Hypothalamus (tissue), 51 donors: ENCODE measurements at places on chromosomes 5 and 9.

- no peak for DNase-seq
Observed at GRCh38 chr9:76194896-76195295, 199.3 kb downstream of the RFK start.

- DNase-seq, result no peak
Observed at GRCh38 chr5:72107901-72108201, 576 bp downstream of the MAP1B start.

- no peak for DNase-seq
Observed at GRCh38 chr9:99296291-99296951, 74.3 kb downstream of the SEC61B start.

GRCh38 chr9:27183131-27183530 lies 74.1 kb downstream of the TEK start:
- no peak for DNase-seq

- DNase-seq, result no peak
Observed at GRCh38 chr9:72539824-72540347, 18.5 kb downstream of the TMC1 start.

GRCh38 chr5:15002173-15002572 lies 130.6 kb upstream of the ANKH start:
- DNase-seq, result no peak

GRCh38 chr9:137373611-137373980 lies 49.4 kb downstream of the EXD3 start:
- DNase-seq, result no peak

DNA sequence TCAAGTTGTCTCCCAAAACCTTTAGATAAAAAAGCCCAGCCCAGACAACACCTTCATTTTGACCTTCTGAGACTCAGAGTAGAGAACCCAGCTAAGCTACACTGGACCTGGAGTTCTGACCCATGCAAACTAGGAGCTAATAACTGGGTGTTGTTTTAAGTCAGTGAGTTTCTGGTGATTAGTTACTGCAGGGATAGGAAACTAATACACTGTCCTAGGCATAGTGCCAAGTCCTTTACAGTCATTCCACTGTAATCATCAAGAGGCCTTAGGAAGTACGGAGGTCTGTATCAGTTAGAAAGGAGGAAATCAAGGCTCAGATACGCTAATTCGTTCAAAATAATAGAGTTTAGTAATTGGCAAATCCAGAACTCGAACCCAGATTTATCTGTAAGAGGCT lies 197.9 kb downstream of the KCTD16 start:
- DNase-seq, result no peak

DNA sequence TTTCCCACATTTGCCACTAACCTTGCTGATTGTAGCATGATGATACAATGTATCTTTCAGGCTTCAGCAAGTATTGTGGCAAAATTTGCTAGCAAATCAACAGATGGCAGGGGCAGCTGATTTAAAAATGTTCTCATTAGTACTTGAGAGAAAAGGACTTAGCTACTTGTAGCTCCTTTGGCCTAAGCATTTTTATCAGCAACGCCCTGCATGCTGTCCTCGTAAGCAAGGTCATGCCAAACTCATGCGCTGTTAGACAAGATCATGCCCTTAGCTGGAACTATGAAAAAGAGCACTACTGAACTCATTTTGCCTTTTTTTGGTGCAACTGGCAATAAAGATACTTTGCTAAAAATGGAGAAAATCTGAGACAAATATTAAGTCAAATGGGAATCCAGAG lies 197.1 kb downstream of the ICE1 start:
- DNase-seq, result no peak

- DNase-seq, result no peak
Observed at GRCh38 chr5:126851501-126852011, 74.6 kb downstream of the LMNB1 start.

GRCh38 chr9:92141144-92142129 lies 26.2 kb upstream of the SPTLC1 start:
- no peak for DNase-seq

- no peak for DNase-seq
Observed at GRCh38 chr9:109132567-109133021, 12.8 kb upstream of the TMEM245 start.
